ENCODE measurements at places on chromosomes 4 and X.

GRCh38 chr4:133188433-133189146 lies 39.5 kb downstream of the PCDH10 start:
- DNase-seq, result no peak

DNA sequence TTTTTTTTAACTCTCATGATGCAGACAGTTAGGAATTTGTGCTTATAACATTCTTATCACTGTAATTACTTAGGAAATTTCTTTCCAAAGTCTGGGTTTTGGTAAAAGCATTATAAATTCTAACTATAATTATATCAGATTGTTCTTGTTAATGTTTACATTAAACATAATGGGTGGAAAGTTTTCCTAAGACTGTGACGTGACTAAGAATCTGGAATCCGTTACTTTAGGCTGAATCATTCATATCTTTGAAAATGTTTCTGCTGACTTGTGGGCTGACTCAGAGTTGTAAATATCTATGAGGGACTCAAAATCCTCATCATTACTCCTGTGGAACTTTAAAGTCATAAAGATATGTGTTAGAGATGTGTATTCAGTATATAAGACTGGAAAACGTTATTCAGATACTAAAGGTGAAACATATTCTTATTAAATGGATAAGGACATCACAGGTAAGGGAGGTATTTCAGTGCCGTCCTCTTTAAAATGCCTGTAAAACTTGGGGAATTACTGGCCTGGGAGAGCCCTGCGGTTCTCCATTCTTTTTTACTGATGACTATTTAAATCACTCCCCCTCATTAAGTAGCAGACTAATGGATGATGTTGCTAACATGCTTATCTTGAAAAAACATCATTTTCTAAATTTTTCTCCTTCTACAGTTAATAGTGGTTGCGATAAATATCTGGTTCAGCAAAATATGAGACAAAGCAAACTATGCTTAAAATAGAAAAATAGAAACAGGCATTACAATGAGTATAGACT lies 159.0 kb downstream of the DCLK2 start:
- DNase-seq, result no peak

- DNase-seq, result peak; percentile 39
Measured at GRCh38 chr4:130563185-130563888, 1467.4 kb downstream of the C4orf33 start.

DNA sequence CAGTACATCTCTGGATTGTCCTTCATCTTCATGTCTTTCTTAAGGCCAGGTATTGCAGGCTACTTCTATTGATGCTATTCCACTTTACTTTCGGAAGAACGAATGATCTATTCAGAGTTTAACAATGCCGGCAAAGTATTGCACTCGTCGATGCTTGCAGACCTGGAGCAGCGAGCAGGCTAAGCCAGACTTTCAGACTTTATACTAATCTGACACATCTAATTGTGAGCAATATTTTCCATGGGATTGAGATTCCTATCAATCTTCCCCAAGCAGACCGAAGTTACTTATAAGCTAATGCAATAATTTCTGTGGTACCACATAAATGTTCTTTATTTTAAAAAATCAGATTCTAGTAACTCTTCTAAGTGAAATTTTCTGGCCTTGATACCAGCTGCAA lies 1.6 kb downstream of the EMCN start:
- no peak for DNase-seq

GRCh38 chr4:123619326-123619725 lies 222.7 kb downstream of the SPRY1 start:
- DNase-seq, result no peak

DNA sequence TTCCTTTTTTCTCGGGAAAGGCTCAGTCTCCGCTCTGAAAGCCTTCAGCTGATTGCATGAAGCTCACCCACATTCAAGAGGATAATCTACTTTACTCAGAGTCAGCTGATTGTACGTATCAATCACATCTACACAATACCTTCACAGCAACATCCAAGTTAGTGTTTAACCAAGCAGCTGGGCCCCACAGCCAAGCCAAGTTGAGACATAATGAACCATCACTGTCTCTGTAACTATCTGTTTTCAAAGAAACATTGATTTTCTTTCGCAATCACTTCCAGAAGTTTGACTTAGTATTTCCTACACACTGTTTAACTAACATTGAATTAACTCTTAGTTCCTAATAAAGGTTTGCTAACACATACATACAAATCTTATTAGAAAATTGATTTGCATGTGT lies 40.3 kb downstream of the RWDD4 start:
- DNase-seq, result no peak

DNA sequence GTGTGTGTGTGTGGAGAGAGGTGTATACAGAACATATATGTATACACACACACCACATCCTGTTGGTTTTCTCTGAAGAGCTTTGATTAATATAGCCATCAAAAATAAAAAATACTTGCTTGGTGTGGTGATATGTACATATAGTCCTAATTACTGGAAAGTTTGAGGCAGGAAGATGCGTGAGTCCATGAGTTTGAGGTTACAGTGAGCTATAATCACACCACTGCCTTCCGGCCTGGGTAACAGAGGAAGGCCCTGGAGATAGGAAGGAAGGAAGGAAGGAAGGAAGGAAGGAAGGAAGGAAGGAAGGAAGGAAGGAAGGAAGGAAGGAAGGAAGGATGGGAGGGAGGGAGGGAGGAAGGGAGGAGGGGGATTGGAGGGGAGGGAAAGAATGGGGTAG lies 360.4 kb upstream of the CPEB2 start:
- no peak for DNase-seq

GRCh38 chr4:89800012-89800516 lies 36.9 kb downstream of the SNCA start:
- no peak for DNase-seq

DNA sequence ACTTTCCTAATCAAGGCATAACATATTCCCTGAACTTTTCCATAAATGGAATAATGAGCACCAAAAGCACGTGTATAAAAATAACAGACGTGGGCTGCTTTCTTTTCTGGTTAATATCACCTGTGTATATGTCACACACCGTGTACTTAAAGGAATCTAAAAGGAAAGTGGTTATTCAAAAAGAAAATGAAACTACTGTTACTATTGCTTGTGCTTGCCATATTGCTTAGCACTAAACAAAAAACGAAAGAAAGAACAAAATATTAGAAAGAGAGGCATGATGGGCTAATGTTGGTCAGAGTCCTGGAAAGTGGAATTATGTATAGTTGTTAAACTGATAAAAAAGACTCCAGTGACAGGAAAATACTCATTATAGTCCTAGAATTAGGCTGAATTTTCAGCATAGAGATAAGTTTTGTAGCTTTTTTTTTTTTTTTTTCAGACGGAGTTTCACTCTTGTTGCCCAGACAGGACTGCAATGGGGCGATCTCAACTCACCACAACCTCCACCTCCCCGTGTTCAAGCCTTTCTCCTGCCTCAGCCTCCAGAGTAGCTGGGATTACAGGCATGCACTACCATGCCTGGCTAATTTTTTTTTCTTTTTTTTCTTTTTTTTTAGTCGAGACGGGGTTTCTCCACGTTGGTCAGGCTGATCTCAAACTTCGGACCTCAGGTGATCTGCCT lies 123.2 kb downstream of the PABPC4L start:
- DNase-seq, result no peak

GRCh38 chr4:150212927-150213326 lies 134.7 kb downstream of the DCLK2 start:
- no peak for DNase-seq

DNA sequence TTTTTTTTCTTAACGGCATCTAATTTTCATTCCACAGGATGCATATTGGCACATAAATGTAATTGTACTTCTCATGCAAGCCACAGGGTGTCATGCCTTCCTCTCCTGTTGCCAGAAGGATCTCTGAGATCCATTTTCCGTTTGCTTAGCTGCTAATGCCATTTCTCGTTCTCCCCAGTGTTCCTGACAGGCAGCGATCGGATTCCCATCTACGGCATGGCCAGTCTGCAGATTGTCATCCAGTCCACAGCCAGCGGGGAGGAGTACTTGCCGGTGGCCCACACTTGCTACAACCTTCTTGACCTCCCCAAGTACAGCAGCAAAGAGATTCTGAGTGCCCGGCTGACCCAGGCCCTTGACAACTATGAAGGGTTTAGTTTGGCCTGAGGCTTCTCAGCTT lies 8.9 kb upstream of the NAP1L5 start:
- peak; percentile 62 for DNase-seq

GRCh38 chr4:154516318-154517029 lies 24.9 kb upstream of the DCHS2 start:
- no peak for DNase-seq

DNA sequence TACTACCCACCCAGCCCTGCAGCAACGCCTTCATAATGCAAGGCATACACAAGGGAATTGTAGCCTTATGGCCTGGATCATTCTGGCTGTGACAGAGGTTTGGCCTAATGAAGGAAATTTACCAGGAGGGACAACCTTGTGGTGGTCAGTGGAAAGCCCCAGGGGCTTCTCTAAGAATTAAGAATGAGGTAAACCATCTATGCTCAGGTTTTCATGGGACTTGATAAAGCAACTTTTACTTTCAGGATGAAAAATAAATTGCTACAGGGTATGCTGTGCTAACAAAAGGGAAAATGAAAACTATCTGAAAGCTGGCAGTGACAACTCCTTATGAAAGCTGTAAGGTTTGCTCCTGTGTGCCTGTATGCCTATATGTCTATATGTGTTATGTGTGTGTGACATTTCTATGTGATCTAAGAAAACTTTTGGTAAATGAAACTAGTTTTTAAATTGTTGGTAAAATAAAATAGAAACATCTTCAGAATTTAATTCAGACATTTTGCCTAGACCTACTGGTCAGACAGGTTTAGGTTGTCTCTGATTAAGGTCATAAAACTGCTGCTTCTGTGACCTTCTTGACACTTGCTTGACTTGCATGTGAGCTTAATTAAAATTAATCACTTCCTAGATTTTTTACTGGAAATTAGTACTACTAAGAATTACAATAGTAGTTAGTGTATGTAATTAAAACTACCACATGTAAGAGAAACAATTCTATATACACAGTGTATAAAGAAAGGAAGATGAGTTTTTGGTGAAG lies 19.9 kb upstream of the TXK start:
- no peak for DNase-seq
